ENCODE measurements at places on chromosomes 6 and 20.

- DNase-seq, result no peak
Observed at GRCh38 chr6:129843573-129843972, 17.5 kb downstream of the TMEM244 start.

DNA sequence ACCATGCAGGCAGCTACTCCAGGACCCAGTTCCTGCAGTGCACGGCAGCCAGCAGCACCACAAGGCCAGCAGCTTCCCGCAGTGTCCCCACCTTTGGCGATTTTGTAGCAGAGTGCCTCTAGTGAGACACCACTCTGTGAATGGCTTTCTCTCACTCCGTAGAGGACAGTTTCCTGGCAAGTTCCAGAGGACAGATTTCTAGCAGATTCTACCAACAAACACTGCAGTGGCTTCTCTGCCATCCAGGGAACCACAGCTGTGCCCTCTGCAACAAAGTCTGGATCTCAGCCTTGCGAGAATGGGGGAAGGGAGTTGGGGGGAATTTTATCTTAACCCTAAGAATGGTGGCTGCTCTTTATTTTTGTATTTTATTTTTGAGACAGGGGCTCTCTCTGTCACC is 28.7 kb downstream of the SNHG17 start:
- DNase-seq, result no peak

DNA sequence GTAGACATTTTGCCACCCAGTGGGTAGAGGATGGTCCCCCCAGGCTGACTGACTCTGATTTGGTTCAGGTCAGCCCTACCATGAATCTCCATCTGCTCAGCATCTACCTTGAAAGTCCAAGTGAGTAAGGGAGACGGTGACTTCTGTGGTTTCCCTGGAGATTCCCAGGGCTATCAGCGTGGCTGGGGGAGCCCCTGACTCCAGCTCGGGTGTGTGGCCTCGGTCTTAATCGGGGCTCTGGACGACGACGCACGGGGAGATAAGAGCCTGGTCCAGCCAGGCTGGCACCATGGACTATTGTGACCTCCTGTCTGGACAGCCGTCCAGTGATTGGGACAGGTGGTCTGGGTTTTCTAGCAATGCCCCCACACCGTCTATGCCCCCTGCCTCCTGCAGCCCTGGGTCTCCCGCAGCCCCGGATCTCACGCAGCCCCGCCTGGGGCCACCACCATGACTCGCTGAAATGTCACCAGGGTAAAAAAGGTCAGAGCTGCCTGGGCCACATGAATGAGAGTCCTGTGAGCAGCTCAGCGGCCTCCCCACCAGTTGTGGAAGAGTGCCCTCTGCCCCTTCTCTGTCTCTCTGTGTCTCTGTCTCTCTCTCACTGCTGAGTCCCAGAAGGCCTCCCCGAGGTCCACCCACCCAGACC is 47.1 kb upstream of the GATA5 start:
- no peak for DNase-seq

GRCh38 chr6:36597775-36598174 is 3.6 kb downstream of the SRSF3 start:
- no peak for DNase-seq

DNA sequence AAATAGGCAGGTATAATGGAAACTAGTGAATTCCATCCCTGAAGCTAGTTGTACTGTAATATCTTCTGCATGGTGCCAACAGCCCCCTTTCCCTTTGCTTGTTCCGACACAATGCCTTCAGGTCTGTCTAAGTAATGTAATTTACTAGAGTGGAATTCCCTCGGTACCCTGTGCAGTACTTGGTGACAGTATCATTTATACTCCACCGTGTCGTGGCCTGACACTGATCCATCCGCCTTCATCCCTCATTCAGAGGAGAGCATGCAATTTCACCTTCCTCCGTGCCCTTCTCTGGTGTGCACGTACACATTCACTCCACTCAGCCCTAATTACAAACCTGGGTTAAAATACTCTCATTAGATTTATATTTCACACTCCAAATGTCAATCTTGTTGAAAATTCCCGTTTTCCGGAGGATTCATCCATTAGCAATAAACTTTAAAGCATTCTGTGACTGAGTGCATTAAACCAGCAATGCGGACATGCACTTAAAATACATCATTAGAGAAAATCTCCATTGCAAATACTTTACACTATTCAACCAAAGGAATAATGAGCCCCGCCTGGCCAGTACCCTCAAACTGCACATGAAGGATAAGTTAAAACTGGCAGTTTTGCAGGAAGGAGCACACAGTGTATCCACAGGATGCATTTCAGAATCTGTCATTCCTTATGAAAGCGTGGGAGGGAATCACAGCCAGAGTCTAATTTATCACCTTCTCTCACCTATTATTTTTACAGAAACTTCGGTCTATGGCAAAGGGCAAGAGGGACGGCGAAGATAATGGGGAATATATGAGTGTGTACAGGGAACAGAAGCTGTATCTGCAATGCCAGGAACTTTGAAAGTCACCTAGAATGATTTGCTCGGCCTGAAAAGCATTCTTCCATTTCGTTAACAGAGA is 182.5 kb downstream of the GJA10 start:
- DNase-seq, result no peak

- DNase-seq, result no peak
Observed at GRCh38 chr6:37121556-37121955, 48.4 kb upstream of the PIM1 start.

- DNase-seq, result no peak
Observed at GRCh38 chr6:158638324-158638854, 6.2 kb downstream of the DYNLT1 start.

DNA sequence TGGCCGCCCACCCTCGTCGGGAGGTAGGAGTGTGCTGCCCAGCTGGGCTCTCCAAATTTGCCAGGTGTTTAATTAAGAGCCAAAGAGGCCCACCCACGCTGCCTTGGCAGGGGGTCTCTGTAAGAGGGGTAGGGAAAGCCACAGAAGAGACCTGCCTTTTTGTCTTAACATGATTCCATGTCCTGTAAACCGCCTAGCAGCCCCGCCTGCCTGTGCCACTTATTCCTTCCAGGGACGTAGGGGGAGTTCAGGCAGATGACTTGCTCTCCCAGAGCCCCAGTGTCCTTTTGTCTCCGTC is 2.1 kb downstream of the FAM210B start:
- DNase-seq, result no peak

- DNase-seq, result no peak
Observed at GRCh38 chr6:151002491-151002935, 137.0 kb downstream of the MTHFD1L start.

GRCh38 chr6:73340048-73340447 is 14.0 kb downstream of the DPPA5 start:
- DNase-seq, result no peak

DNA sequence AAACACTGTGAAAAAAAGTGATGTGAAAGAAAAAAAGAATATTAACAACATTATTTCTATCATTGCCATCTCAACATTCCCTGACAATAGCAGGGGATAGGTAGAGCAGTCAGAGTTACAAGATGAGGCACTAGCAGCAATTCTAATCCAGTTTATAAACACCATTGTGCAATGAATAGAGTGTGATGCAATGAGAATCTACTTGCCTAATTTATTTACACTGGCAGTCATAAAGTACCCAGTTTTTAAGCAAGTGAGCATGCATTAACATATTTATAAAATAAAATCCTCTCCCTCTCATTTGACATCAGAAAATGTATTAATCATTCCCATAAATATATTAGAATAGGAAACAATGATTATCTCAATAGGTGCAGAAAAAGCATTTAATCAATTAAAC is 2.5 kb upstream of the MANEA start:
- DNase-seq, result no peak

GRCh38 chr6:44250067-44250717 is 3.3 kb downstream of the HSP90AB1 start:
- no peak for DNase-seq
